ENCODE measurements at places on chromosomes 4 and X. TPM values are rescaled to one million over a fixed set of nuclear protein-coding genes. Genes with fewer than 3 reads are reported as not detected.

Gene GNPDA2
- polyA plus RNA-seq = 10.5 TPM

Gene BEX5
- 15.7 TPM for polyA plus RNA-seq

Gene PLAC1
- not detected for polyA plus RNA-seq

Gene OTC
- polyA plus RNA-seq = not detected

Gene NALF2
- polyA plus RNA-seq = 0.78 TPM

Gene JAKMIP1
- 0.46 TPM for polyA plus RNA-seq

Gene PRPS2
- polyA plus RNA-seq = 32.8 TPM

DNA sequence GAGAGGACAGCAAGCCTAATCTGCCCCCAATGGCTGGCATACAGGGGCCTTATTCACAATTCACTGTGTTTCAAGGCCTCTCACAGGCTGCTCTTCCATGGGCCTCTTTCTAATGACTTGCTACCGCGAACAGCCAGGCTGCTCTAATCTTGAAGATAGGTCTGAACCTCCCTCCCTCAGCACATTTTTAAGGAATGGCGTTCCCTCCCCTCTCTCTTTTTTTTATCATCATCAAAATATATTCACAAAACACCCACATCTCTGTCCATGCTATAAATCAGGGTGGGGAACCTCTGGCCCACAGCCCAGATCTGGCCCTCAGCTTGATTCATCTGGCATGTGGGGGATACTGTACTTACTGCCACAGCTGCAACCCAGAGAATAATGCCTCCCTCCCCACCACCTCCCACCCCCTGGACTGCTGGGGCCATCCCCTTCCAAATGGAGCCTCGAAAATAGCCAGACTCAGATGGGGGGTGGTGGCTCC is 76.2 kb upstream of the PLAC1 start:
- H3K27me3 ChIP-seq = no peaks in the 10 kb centered on the region
- H3K36me3 ChIP-seq = no peaks in the 10 kb centered on the region
- H3K4me1 ChIP-seq = no peaks in the 10 kb centered on the region
- H3K27ac ChIP-seq = no peak overlapping the region

DNA sequence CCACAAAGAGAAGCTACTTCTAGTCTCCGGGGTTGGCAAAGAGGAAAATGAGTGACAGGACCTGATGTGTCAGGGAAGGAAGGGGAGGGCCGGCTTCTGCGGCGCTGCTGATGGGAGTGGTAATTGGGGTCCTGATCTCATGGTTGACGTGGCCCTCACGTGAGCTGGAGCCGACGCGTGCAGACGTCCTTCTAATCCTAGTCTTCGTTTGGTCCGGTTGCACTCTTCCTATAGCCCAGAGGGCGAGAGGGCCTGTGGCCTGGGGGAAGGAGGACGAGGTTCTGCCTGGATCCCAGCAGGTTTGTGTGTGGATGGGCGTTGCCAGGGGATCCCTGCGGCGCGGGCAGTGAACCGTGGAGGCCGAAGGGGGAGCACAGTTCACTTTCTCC is at the start of gene ARMCX1:
TSS of gene ARMCX1 (plus strand) at position 186 of the 389 bp plus-strand sequence. CDS start 2,384 bp downstream, outside the sequence.
- H3K27ac ChIP-seq = peak within 1 kb of the TSS; percentile 34
- peaks cover 7% of the 10 kb centered on the region for H3K36me3 ChIP-seq
- H3K4me3 ChIP-seq = peak within 1 kb of the TSS; percentile 52
- no peaks in the 10 kb centered on the region for H3K4me1 ChIP-seq

- no peaks in the 10 kb centered on the region for H3K36me3 ChIP-seq
- H3K27me3 ChIP-seq = no peaks in the 10 kb centered on the region
- DNase-seq = no peak
- no peak overlapping the region for H3K27ac ChIP-seq
- H3K4me1 ChIP-seq = peaks cover 34% of the 10 kb centered on the region
Observed at GRCh38 chr4:145523117-145523516, 41.5 kb downstream of the SMAD1 start.

DNA sequence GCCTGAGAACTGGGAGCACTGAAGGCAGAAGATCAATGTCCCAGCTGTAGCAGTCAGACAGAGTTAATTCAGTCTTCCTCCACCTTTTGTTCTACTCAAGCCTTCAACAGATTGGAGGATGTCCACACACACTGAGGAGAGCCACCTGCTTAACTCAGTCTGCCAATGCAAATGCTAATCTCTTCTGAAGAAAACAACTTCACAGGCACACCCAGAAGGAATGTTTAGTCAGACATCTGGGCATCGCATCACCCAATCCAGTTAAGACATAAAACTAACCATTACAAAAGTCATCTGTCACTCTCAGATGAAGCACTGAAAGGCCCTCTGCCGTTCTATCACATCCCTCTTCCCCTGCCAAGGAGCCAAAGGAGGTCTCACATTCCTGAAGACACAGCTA is 173.7 kb downstream of the CENPC start:
- no peak for DNase-seq
- no peak overlapping the region for H3K4me3 ChIP-seq
- H3K27me3 ChIP-seq = no peaks in the 10 kb centered on the region
- H3K27ac ChIP-seq = no peak overlapping the region

DNA sequence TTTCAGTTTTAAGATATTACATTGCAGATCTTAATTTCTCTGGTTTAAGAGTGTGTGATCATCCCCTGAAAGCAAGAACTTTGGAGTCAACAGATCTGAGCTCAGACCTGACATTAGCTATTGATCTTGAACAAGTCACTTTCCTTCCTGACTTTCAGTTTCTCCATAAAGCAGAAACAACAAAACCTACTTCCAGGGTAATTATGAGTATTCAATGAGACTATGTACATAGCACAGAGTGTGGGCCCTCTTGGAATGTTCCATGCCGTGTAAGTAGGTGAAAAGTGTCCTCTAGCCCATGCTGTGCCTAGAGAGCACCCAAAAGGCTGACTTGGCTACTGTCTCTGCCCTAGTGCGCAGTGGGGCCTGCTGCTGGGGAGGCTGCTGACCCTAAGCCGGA is 188.0 kb upstream of the RPL34 start:
- H3K27ac ChIP-seq = no peak overlapping the region
- no peaks in the 10 kb centered on the region for H3K27me3 ChIP-seq
- H3K4me3 ChIP-seq = no peak overlapping the region
- no peak for DNase-seq
- H3K36me3 ChIP-seq = no peaks in the 10 kb centered on the region
- no peaks in the 10 kb centered on the region for H3K4me1 ChIP-seq

DNA sequence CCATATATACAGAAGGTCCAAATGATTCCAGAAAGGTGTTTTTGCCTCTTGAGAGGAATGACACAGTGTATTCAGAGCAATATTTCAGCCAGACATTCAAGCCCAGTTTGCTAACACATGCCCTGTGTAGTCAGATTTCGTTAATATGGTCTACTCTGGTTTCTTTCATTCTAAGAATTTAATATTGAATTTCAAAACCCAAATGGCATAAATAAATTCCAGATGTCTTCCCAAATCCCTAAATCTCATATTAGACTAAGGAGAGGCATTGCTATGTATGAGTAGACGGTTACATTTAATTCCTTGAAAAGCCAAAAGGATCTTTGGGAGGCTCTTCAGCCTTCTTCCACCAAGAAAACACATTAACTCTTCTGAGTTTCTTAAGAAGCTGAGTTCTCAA is 66.3 kb upstream of the C1QTNF7 start:
- no peaks in the 10 kb centered on the region for H3K27me3 ChIP-seq
- no peaks in the 10 kb centered on the region for H3K4me1 ChIP-seq
- DNase-seq = no peak

GRCh38 chr4:141207961-141208360 is 12.7 kb upstream of the ZNF330 start:
- H3K27ac ChIP-seq = no peak overlapping the region
- H3K27me3 ChIP-seq = no peaks in the 10 kb centered on the region
- no peak for DNase-seq
- no peaks in the 10 kb centered on the region for H3K36me3 ChIP-seq
- H3K4me3 ChIP-seq = no peak overlapping the region
- H3K4me1 ChIP-seq = no peaks in the 10 kb centered on the region

GRCh38 chr4:139668658-139669201 is 3.1 kb downstream of the MGST2 start:
- no peak overlapping the region for H3K27ac ChIP-seq
- peaks cover 49% of the 10 kb centered on the region for H3K4me1 ChIP-seq
- DNase-seq = no peak
- no peaks in the 10 kb centered on the region for H3K36me3 ChIP-seq

- H3K36me3 ChIP-seq = no peaks in the 10 kb centered on the region
- H3K27ac ChIP-seq = peak overlapping the region; percentile 98
- peak overlapping the region; percentile 86 for H3K4me3 ChIP-seq
- H3K27me3 ChIP-seq = no peaks in the 10 kb centered on the region
Observed at GRCh38 chr4:185202984-185203485, 765 bp downstream of the CFAP97 start.

DNA sequence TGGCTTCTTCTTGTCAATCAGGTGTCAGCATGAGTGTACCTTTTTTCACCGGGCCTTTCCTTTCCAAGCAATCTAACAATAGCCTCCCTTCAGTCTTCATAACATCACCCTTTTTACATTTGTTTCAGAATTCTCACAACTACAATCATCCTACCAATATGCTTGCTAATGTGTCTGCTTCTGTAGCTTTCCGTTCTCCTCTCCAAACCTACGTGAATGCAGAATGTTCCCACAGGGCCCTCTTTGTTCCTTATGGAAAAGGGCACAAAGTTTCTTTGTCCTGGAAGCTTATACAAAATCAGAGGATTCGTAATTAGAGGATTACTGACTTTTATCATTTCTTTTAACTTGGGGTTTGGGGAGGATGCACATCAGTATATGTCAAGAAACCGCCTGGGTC is 461.8 kb downstream of the CENPC start:
- H3K36me3 ChIP-seq = no peaks in the 10 kb centered on the region
- H3K27ac ChIP-seq = no peak overlapping the region
- H3K4me1 ChIP-seq = no peaks in the 10 kb centered on the region
- H3K27me3 ChIP-seq = no peaks in the 10 kb centered on the region

DNA sequence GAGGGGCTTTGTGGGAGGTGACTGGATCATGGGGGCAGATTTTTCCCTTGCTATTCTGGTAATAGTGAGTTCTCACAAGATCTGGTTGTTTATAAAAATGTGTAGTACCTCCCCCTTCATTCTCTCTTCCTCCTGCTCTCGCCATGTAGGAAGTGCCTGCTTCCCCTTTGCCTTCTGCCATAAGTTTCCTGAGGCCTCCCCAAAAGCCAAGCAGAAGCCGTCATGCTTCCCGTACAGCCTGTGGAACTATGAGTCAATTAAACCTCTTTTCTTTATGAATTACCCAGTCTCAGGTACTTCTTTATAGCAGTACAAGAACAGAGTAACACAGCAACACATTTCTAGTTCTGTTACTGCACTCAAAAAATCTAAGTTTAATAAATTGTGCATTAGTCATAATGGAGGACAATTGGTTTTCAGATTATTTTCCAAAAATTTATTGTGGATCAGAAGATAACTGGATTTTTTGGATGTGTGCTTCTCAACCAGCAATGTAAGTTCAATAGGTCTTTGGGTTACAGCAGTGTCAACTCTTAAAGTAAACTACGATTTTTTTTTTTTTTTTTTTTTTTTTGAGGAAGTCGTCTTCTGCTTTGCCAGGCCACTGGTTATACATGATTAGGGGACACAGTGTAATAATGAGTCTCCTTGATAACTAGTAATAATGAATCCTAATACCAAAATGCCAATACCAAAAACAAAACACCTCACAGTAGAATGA is 69.9 kb downstream of the CHIC2 start:
- H3K4me1 ChIP-seq = no peaks in the 10 kb centered on the region
- H3K27ac ChIP-seq = no peak overlapping the region
- no peak overlapping the region for H3K4me3 ChIP-seq
- DNase-seq = peak; percentile 13
- H3K27me3 ChIP-seq = no peaks in the 10 kb centered on the region

DNA sequence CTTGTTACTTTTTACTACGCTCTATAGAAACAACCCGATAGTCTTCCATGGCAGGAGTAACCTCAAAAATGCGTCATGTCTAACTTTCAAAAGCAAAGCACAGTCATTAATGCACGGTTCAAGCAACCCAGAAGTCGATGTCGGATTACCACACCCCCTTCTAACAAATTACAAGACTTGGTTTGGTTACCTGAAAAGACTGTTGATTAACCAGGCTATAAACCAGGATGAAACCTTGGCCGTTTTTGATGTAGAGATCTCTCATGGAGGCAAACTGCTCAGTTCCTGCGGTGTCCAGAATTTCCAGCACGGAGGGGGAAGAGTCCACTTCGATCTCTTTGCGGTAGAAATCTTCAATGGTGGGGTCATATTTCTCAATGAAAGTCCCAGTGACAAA is 2.4 kb downstream of the RAP2C start:
- H3K27me3 ChIP-seq = no peaks in the 10 kb centered on the region
- H3K27ac ChIP-seq = peak overlapping the region; percentile 99
- peaks cover 37% of the 10 kb centered on the region for H3K4me1 ChIP-seq
- H3K36me3 ChIP-seq = peaks cover 17% of the 10 kb centered on the region

- no peaks in the 10 kb centered on the region for H3K36me3 ChIP-seq
- peaks cover 38% of the 10 kb centered on the region for H3K4me1 ChIP-seq
- H3K27ac ChIP-seq = peak within 1 kb of the TSS; percentile 93
- DNase-seq = peak; percentile 90
- peak within 1 kb of the TSS; percentile 65 for H3K4me3 ChIP-seq
- no peaks in the 10 kb centered on the region for H3K27me3 ChIP-seq
Observed at GRCh38 chrX:46836701-46837557, at the start of gene RP2. RP2 (plus strand) TSS chrX:46837043; CDS start chrX:46837101, 58 bp downstream.

DNA sequence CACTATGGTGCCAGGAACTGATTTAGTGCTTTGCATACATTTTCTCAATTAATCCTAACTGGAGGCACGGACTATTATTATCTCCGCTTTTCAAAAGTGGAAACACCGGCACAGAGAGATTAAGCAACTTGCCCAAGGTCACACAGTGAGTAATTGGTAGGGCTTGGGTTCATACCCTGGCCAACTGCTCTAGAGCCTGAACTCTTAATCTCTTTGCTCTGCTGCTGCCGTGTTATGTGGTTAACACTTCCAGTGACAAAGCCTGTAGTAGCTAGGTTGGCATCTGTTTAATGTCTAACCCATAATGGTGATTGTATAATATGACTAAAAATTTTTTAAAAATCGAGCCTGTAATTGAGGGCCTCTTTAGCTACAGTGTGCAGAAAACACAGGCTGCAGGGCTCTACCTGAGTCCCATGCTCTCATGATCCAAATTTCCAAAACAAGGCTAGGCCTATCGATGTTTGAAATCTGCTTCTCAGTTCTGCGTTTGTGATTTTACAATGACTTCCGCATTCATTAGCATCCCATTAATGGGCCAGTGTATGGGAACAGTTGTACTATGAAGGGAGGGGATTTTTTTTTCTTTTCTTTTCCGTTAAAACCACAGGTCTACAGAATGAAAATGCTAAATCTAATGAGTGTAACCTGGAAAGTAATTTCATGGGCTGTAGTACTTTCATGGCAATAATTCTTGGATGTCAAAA is 219.3 kb upstream of the JADE1 start:
- no peaks in the 10 kb centered on the region for H3K27me3 ChIP-seq
- no peak for DNase-seq
- peaks cover 21% of the 10 kb centered on the region for H3K4me1 ChIP-seq
- H3K36me3 ChIP-seq = no peaks in the 10 kb centered on the region
- H3K4me3 ChIP-seq = no peak overlapping the region

All from stomach (tissue), 19 donors.